Frontal cortex (tissue), 4 donors: ENCODE measurements at places on chromosomes 3 and 15. TPM values are rescaled to one million over a fixed set of nuclear protein-coding genes. Genes with fewer than 3 reads are reported as not detected.

ARGFX gene
- not detected for total RNA-seq

GRCh38 chr3:187975561-187976364 lies 178.2 kb upstream of the LPP start:
- no peak for DNase-seq

SPSB4 gene
- 4.1 TPM for total RNA-seq

TTC21A gene
- total RNA-seq = 3.7 TPM

DNA sequence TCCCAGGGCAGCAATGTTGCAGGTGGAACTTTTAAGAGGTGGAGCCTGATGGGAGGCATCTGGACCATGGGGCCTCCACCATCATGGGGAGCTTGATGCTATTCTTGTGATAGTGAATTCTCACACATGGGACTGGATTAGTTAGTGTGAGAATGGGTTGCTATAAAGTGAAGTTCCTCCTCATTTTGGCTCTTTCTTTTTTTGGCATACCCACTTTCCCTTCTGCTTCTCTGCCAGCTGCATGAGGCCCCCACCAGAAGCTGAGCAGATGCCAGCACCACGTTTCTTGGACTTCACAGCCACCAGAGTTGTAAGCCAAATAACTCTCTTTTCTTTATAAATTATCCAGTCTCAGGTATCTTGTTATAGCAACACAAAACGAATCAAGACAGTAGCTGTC lies 101.0 kb downstream of the PEX5L start:
- no peak for DNase-seq

DNA sequence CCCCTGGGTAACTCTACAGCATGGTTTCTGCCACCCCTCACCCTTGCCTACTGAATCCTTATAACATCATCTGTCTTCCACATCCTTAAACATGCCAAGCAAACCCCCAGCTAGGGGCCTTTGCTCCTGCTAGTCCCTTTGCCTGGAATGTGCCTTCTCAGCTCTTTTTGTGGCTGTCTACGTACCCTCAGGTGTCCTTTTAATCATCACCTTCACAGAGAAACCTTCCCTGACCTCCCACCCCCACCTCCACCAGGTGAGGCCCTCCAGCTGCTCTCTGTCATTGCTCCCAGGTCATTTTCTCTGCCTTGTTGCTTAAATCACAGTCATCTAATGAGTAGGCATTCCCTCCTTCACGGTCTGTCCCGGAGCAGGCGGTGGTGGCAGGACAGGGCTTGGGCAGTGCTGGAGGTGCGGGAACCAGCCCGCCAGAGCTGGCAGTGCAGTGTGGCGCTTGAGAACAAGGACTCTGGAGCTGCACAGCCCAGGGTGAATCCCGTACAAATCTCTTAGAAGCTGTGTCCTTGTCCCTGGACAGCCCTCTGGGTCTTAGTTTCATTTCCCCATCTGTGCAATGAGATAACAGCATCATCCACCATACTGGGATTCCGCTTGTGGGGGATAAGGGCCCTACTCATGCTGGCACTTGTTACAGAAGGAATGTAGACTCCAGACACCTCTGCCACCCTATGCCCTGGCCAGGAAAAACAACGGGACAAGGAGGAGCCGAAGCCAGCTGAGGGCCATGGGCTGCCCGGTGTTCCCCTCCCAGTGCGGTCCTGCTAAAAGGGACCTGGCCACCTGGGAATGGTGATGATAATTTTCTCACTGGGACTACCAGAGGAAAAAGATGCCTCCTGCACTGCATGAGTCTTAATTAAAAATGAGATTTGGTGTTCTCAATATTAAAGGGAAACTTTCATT lies 52.1 kb upstream of the IQSEC1 start:
- DNase-seq = no peak

DNA sequence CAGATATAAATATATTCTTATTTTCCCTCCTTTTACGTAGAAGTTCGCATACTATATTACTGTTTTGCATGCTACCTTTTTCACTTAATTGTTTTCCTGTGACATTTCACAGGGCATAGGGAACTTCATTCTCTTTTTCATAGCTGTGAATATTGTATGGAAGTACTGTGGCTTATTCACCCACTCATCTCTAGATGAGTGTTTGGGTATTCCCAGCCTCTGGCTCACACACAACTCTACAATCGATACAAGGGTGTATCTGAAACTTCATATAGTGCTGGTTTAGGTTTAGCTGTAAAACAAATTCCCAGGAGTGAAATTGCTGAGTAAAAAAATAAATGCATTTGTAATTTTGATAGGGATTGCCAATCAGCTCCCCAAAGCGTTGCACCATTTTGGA lies 55.3 kb upstream of the MAGI1 start:
- DNase-seq = no peak

- DNase-seq = no peak
These were observed 16.6 kb downstream of the CHCHD6 start for GRCh38 chr3:126720596-126720995.

- no peak for DNase-seq
These were observed 36.8 kb upstream of the SEC13 start for GRCh38 chr3:10357592-10358308.

DNA sequence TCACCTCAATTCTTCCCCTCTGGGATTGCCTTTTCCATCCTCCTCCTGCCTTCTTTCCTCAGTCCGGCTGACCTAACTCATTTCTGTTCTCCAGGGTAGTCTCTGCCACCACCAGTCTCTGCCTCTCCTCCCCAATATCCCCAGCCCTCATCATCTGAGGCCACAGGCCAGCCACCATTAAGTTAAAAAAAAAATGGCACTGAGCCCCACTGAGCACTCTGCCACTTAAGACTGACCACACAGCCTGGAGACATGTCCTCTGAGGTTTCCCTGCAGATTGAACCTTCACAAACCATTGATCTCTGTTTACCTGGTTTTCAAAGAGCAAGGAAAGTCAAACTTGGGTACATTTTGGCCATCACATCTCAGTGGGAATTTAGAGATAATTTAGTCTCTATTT lies 13.6 kb downstream of the LRRC2 start:
- DNase-seq = no peak

DNA sequence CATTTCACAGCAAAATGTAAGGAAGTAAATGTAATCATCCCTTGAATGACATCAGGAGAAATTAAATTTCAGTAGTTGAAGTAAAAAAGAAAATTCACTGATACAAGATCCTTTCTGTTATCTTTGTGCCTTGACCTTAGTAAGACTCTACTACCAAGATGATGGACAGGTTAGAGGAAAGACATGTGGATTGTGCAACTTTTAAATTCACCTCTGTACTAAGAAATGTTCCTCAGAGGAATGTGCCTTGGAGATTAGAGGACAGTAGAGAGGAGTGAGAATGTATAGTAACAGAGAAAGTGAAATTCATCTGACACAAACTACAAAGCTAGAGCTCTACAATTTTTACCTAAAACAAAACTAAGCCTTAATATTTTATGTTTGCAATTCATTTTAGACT lies 375.3 kb downstream of the PLOD2 start:
- DNase-seq = no peak

DNA sequence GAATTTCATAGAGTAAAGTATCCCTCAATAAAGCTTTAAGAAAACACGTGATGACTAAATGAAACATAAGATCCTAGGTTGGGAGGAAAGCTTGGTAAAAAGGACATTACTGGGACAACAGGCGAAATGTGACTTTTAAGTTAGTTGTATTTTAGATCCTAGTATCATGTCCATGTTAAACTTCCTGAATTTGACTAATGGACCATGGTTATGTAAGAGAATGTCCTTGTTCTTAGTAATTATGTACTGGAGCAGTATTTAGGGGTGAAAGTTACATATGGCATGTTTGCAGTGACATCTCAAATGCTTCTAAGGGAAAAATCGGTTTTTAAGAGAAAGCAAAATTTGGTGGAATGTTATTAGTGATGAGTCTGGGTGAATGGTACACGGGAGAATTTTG lies 69.6 kb downstream of the IQSEC1 start:
- DNase-seq = no peak

GRCh38 chr3:171023566-171023965 lies 3.0 kb downstream of the SLC2A2 start:
- DNase-seq = no peak

TNFSF10 gene
- 2.9 TPM for total RNA-seq
